ENCODE measurements at places on chromosomes 2 and 18.
A peak's percentile ranks its signal among the peaks of the same experiment; 100 is the strongest.

GRCh38 chr2:20624884-20625485 is 25.9 kb downstream of the HS1BP3 start:
- no peak for DNase-seq

DNA sequence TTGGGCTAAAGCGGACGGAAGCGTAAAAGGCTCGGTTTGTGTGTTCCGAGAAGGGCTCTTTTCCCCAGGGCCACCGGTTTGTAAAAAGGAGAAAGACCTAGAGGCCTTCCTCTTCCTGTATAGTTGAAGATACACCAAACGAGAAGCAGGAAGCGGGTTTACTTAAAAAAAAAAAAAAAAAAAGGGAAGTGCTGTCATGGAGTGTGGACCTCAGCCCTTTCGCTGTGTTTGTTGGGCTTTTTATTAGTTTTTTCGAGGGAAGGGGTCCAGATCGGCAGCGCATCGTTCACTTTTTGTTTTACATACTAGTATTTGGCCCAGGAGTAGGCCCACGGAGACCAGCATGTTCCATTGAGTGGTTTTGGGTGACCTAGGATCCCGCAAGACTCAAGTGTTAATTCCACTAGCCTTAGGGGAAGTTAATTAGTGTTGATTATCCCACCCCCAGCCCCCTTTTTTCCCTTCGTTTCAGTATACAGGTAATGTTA is 676 bp downstream of the ACTR2 start:
- peak; percentile 48 for DNase-seq

GRCh38 chr2:119407430-119408220 is 24.0 kb upstream of the TMEM37 start:
- DNase-seq: peak; percentile 75

DNA sequence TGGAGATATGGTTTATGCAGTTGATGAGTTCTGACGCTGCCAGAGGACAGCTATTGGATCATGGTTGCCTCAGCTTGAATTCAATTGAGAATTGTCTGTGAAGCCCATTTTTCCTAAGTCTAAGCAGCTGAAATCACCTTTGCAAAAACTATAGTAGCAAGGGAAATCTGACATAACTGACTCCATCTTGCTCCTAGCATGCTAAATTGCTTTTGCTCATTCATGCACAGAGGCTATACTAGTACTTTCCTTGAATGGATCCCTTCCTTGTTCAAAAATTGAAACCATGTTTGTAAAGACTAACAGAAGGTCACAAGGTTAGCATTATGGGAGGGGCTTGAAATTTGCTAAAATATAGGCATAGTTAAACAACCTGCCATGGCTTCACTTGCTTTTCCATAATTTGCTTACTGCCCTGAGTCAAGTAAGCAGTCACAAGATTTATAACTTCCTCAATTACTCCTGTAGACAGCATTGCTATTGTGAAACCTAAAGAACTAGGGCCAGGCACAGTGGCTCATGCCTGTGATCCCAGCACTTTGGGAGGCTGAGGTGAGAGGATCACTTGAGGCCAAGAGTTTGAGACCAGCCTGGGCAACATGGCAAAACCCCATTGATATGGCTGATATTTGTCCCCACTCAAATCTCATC is 41.2 kb downstream of the CHRNA1 start:
- DNase-seq: no peak

- no peak for DNase-seq
Measured at GRCh38 chr18:35436076-35436649, 59.0 kb upstream of the ZNF396 start.

- DNase-seq: no peak
Measured at GRCh38 chr2:129518937-129519336, 460.5 kb upstream of the RAB6C start.

GRCh38 chr2:112869258-112869842 is 32.8 kb upstream of the IL1B start:
- no peak for DNase-seq

GRCh38 chr2:197708331-197708730 is 3.2 kb downstream of the MARS2 start:
- DNase-seq: no peak

DNA sequence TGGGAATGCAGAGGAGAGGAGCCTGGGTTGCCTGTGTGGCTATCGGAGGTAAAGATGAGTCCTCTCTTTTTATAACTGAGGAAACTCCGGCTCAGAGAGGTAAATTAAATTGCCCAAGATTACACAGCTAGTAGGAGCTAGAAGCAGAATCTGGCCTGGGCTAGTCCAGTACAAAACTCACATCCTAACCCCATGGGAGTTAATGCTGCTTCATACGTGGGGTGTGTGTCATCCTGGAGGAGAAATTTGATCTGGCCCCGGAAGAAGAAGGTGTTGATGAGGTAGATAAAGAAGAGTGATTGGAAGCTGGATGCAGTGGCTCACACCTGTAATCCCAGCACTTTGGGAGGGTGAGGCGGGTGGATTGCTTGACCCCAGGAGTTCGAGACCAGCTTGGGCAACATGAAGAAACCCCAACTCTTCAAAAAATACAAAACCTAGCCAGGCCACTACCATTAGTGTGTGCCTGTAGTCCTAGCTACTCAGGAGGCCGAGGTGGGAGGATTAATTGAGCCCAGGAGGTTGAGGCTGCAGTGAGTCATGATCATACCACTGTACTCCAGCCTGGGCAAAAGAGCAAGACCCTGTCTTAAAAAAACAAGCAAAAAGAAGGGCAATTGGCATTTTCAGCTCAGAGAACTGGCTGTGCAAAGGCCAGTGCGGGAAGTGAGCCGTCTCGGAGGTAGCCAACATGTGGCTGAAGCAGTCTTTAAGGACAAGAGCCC is 33.7 kb downstream of the CTIF start:
- no peak for DNase-seq

- no peak for DNase-seq
Measured at GRCh38 chr2:33268246-33268831, 208.1 kb upstream of the RASGRP3 start.

DNA sequence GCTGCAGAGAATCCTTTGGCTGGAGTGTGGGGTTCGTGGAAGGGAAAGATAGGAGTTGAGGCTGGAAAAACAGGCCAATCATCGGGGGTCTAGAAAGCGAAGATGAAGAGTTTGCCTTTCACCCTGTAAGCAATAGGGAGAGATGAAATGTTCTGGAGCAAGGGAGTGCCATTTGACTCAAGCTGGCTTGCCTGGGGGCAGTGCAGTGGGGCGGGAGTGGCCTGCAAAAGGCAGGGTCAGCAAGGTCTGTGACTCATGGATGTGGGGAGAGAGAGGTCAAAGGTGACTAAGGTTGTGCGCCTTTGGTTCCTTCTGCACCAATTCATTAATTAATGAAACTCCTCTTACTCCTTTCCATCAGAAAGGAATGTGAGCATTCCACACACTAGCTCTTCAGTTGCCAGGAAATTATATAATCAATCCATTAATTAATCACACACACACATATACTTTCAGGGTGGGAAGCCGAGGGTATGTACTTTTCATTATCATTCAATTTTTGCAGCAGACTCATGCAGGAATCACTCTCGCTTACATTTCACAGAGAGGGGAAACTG is 227.6 kb downstream of the MYCN start:
- no peak for DNase-seq

GRCh38 chr2:5589183-5589582 is 103.0 kb upstream of the SOX11 start:
- peak; percentile 10 for DNase-seq

- no peak for DNase-seq
Measured at GRCh38 chr2:54267577-54267976, 11.5 kb upstream of the TSPYL6 start.

DNA sequence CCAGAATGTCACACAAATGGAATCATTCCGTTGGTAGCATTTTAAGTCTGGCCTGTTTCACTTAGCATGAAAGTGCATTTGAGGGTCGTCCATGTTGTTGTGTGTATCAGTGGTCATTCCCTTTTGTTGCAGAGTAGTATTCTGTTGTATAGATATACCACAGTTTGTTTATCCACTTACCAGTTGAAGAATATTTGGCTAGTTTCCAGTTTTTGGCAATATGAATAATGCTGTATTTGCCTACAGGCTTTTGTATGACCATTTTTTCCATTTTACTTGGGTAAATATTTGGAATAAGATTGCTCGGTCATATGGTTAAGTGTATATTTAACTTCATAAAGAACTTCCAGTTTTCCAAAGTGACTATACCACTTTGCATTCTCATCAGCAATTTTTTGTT is 100.0 kb upstream of the ALPP start:
- no peak for DNase-seq

- DNase-seq: no peak
Measured at GRCh38 chr2:45918463-45919159, 267.1 kb downstream of the PRKCE start.

- no peak for DNase-seq
Measured at GRCh38 chr2:232632229-232632903, 1.0 kb upstream of the EFHD1 start.

GRCh38 chr2:99636144-99637034 is 146.6 kb upstream of the REV1 start:
- DNase-seq: no peak

DNA sequence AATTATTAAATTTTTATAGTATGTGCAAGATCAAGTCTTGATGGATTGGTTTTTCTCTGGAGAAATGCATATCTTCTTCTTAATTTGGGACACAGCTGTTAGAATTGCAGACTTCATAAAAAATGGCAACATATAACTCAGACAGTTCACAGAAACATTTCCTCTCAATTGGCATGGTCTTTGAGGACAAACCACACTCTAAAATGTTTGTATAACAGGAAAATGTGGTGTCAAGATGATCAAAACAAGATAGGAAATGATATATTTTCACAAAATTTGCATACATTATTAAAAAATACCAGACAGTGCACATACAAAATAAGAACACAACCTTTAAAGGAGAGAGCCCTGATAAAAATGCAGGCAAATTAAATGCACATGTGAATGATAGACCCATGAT is 63.9 kb downstream of the ICOS start:
- no peak for DNase-seq

DNA sequence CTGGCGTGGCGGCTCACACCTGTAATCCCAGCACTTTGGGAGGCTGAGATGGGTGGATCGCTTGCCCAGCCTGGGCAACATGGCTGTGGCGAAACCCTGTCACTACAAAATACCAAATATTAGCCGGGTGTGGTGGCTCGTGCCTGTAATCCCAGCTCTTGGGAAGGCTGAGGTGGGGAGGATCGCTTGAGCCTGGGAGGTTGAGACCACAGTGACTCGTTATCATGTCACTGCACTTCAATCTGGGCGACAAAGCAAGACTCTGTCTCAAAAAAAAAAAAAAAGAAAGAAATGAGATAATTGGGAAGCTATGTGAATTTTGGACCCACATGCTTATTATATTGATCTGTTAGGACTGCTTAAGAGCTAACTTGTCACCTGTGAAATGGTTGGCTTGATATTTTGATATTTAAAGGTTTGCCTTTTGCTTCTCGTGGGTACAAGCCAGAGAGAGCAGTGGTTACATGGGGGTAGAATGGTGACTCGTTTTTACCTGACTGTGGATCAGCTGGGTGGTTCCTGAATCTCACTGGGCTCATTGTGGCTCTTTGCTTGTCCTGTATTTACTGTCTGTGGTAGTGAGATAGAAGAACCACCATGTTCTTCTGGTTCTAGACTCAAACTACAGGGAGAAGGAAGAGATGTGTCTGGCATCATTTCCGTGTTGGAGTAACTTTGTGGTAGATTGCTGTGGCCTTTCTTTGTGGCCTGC is 28.9 kb downstream of the ZNF532 start:
- no peak for DNase-seq

DNA sequence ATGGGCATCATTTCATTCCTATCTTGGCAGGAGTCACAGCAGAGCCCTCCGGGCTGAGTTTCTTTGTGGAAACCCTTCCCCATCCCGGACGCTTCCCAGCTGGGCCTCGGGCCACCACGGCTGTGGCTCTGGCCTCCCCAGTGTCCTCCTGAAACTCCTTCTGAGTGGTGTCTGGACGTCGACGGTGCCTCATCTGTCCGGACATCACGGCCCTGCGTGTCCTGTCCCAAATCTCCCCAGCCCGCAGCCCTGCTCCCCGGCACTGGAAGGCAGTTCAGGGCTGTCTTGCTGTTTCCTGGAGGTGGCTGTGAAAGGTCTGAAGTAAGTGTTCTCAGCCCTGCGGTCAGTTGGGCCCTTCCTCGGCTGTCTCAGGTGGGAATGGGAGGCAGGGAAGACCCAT is 99.8 kb upstream of the TMEM18 start:
- DNase-seq: no peak

DNA sequence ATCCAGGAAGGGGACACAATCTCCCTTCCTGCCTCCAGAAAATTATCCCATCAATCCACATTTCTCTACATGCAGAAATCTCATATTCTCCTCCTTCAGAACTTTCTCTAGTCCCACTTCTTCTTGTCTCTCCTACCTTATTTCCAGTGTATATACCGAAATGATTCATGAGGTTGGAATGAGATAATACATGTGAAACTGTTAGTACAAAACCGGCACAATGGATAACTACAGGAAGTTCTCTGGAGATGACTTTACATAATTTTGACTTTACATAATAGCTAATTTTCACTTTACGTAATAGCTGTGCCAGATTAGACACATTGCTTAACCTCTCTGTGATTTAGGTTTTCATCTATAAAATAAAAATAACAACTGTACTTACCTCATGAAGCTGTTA is 801.3 kb downstream of the ERBB4 start:
- DNase-seq: no peak

- no peak for DNase-seq
Measured at GRCh38 chr2:201891676-201892075, 85.3 kb downstream of the CDK15 start.

Measured in GM23338 (cell line).